ENCODE measurements at places on chromosomes 6 and 20.

GRCh38 chr6:166600931-166601330, 14.5 kb upstream of the RAMACL start:
- no peak for DNase-seq

- DNase-seq, result no peak
Measured at GRCh38 chr6:105359419-105360370, 43.2 kb downstream of the PREP start.

DNA sequence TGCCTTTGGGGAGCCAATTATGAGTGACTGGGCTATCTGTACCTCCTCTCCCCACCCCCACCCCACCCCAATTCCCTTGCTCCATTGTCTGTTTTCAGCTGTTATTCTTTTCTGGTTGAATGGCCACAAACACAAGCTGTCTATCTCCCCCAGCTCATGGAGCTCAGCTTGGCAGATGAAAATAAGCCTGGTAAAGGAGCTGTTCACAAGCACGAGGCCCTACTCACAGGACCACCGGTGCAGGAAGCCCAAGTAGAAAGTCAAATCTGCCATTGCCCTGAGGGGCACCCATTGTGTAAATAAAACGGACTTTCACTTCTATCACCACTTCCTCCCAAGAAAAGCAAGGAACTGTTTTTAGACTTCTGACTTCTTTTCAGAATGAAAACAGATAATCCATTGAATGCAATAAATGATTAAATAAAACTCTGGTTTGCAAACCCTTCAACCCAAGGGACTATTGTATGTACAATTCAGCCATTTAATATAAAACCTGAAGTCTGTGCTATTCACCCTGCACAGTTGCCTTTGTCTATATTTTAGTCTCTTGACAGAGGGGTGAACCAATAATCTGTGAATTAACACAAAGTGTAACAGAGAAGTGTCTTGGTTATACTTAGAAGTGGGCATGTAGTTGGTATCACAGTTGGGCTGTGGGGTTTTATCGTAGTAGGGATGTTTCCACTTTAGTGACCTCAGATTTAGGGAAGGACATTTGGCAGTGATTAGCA, 27.7 kb downstream of the RIPOR2 start:
- DNase-seq, result no peak

DNA sequence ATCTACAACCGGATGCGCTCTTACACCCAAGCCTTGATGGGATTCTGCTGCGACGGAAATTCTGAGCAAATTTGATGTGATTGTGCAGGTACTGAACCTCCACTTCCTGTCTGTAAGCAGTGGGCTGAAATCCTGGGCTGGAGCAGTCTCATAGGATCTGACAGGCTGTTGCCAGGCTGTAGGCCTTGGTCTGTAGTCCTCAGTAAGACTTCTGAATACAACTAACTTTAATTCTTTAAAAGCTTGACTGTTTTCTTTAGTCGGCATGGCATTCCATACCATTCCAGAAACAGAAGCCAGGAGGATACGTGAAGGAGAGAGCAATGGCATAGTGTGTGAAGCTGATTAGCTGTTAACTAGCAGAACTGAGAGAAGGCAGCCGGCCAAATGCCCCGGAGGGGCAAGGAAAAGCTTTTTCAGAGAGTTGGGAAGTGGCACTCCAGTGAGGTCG, 68.3 kb downstream of the ADTRP start:
- DNase-seq, result peak; percentile 29

GRCh38 chr6:125445054-125445453, 143.3 kb upstream of the HDDC2 start:
- DNase-seq, result no peak

DNA sequence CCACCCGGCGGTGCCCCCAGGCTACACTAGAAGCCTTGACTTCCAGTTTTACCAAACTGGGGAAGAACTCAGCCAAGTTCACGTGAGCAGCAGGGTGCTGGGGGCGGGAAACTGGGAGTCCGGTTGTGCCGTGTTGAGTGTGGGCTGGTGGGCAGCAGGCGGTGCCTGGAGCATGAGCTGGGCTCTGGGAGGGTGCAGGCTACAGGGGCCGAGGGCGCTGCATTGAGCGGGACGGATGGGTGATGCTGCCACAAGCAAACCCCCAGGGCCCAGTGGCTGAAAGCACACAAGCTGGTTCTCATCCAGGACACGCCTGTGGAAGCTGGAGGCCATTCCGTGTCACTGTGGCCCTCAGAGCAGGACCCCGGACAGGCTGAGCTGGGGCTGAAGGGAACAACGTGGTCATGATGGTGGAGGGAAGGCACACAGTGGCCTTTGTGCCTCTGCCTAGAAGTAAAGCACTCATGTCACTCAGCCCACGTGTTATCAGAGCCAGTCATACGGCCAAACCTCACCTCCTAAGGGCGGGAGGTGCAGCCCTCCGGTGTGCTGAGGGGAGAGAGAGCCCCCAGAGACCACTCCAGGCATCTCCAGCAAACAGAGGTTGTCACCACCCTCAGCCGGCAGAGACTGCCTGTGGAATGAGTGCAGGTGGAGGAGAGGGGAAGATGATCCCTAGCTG, 29.5 kb downstream of the RBM38 start:
- no peak for DNase-seq

DNA sequence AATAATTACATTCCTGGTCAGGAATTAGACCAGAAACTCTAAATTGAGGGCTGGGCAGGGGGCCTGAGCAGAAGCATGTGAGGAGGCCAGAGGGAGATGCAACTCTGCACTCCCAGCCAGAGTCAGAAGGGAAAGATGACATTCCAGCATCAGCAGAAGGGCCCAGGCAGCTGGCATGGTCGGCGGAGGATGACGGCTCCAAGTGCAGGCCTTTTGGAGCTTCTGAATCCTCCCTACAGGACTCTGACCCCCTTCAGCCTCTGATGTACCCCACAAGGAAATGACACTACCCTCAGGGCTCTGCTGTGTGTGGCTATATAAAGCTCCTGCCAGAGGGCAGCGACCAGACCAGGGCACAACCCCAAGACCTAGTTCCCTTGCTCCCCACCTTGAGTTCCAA, 1.9 kb downstream of the LRFN2 start:
- DNase-seq, result no peak

DNA sequence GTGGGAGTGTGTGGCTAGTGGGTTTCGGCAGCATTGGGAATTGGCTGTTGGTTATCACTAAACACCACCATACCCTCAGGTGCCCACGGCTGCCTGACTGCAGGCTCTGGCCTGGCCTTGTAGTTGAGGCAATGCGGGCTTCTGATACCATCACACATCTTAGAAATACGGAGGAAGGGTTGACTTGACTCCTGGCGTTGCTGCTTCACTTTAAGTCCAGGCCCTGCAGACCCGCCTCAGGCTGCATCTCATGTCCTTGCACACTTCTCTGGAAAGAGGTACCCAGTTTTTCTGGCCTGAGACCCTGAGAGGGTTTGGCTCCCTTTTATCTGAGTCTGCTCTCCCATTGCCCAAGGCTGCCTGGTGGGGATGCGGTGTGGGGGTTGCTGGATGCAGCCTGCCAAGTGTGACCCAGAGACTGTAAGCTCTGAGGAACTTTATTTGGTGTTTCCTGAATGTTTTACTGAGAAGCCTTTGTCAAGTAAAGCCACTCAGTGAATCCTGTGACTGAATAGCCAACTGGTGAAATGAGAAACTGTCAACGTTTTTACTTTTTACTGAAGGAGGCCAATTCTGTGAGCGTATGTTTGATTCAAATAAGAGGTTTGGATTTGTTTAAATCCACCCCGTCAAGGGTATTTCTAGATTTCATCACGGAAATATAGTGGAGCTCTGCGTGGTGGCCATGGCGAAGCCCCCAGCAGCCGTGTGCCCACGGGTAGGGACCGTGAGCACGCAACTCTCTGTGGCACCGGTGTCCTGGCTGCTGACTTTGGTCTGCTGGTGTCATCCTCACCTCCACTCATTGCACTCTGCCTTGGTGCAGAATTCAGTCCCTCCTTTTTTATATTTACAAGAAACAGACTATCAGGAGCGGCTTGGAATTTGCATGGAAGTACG, 160.1 kb downstream of the DTNBP1 start:
- no peak for DNase-seq

- no peak for DNase-seq
Measured at GRCh38 chr6:124822204-124822613, 140.0 kb upstream of the RNF217 start.

GRCh38 chr6:149752600-149753373, 3.2 kb downstream of the PCMT1 start:
- DNase-seq, result no peak

- DNase-seq, result no peak
Measured at GRCh38 chr6:16901782-16902181, 140.5 kb upstream of the ATXN1 start.

DNA sequence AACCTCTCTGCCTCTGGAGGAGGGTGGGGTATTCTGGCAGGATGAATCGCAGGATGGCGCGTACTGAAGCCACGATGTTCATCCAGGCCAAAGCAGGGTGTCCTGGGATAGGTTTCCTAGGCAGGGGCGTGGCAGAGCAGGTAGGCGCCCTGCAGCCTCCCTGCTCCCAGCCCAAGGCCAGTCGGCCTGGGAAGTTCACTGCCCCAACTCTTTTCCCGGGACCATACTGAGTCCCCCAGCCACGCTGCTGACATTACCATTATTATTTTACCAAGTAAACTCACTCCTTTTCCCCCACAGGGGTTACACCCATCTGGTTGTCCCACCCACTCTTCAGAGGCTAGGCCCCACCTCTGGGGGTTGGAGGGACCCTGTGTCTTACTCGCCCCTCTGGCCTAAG, 21.8 kb downstream of the SDCBP2 start:
- DNase-seq, result no peak

GRCh38 chr20:17543531-17544131, 12.5 kb upstream of the BFSP1 start:
- DNase-seq, result no peak

- no peak for DNase-seq
Measured at GRCh38 chr20:1210501-1210900, 7.2 kb downstream of the C20orf202 start.

GRCh38 chr6:62978920-62979319, 232.3 kb upstream of the FKBP1C start:
- no peak for DNase-seq

- no peak for DNase-seq
Measured at GRCh38 chr20:31695849-31696804, 26.5 kb downstream of the BCL2L1 start.

GRCh38 chr6:12605888-12606345, 110.7 kb upstream of the PHACTR1 start:
- DNase-seq, result peak; percentile 9

- no peak for DNase-seq
Measured at GRCh38 chr6:122264557-122264956, 134.9 kb upstream of the HSF2 start.

DNA sequence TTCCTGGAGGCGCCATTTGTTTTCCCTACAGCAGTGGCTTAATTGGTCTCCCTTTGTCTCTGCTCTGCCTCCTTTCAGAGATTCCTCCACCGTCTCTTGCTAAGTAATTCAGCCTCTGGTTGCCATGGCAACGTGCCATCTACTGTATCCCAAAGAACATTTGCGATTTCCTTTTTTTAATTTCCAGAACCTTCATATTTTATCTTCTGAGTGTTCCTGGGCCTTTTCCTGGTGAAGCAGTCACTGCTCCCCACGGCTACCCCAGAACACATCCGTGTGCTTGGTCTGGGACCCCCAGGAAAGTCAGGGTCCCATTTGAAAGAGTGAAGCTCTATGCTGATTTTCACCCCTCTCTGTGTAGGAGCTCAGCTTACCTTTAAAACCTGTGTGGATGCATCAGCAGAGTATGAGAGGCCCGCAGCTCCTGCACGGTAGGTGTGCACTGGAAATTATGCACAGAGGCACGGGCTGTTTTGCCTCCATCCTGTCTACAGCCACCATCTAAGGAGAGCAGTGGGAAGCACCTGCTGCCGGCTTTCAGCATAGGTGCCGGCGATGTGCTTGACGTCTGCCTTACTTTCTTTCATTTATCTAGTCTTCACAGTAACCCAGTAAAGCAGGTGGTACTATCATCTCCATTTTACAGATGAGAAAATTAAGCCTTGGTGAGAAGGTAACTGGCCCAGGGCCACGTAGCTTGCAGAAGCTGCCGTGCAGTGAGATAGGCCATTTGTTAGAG, 122.8 kb downstream of the SYCP2 start:
- no peak for DNase-seq

- DNase-seq, result no peak
Measured at GRCh38 chr6:29620630-29621029, 12.4 kb downstream of the GABBR1 start.

DNA sequence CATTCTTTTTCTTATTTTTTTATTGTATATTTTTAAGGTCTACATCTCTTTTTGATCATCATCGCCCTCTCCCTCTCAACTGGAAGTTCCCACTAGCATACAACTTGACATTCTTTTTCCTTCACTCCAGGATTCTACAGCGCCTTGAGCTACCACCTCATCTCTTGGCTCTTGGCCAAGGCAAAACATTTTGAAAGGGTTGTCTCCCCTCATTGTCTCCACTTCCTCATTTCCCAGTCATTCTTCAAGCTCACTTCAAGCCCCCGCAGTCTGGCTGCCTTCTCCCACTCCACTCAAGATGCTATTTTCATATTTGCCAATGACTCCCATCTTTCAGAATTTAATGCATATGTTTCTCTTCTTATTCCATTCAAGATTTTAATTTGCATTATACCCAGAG, 63.0 kb downstream of the OPN5 start:
- DNase-seq, result no peak

DNA sequence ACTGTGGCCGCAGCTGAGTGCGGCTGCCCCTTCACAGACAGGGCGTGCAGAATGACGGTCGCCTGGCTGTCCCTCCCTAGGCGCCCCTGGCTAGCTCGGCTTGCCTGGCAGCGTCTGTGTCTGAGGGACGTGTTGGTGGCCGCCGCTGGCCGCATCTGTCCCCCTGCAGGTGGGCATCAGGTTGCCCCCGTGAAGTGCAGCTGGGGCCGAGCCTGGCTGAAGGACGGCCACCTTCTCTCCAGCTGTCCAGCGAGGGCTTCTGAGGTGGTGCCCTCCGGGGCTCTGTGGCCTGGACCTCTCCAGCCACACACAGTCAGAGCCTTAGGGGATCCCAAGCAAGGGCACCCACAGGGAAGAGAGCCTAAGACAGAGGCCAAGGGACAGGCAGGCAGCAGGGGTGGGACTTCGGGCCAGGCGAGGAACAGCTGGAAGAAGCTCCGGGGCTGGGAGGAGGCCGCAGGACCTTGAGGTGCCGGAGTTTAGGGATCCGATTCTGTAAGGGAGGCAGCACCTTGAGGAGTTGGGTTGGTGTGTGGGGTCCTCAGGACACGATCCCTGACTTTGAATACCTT, 89.0 kb upstream of the EPB41L1 start:
- no peak for DNase-seq

- DNase-seq, result no peak
Measured at GRCh38 chr6:191487-192312, 100.6 kb upstream of the DUSP22 start.

- DNase-seq, result no peak
Measured at GRCh38 chr6:162056745-162057144, 670.8 kb downstream of the PRKN start.

GRCh38 chr6:162688751-162689345, 38.7 kb downstream of the PRKN start:
- no peak for DNase-seq

GRCh38 chr6:167704396-167704901, 122.3 kb upstream of the AFDN start:
- no peak for DNase-seq
